ENCODE measurements at places on chromosomes 1 and 21.
A peak's percentile ranks its signal among the peaks of the same experiment; 100 is the strongest.

GRCh38 chr1:98991127-98992012, 13.3 kb downstream of the PLPPR5 start:
- DNase-seq: no peak

- no peak for DNase-seq
These were observed 38.6 kb downstream of the CLEC20A start for GRCh38 chr1:178458203-178458602.

DNA sequence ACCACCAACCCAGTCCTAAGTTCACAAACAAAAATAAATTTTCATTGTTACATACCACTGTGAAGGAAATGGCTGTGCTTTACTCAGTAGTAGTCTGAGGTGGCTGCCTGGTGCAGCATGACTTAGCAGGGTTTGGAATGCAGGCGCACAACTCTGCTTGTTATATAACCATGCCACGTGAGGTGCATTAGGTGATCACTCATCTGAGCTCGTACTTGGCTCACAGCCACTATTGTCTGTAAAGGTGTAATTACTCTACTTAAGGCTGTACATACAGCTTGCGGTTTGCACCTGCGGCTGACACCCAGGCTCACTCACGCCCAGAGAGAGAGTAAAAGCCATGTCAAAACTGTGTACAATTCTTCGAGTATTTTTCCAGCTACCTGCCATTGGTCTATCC, 599.4 kb downstream of the LTN1 start:
- no peak for DNase-seq

- DNase-seq: no peak
These were observed 205.4 kb downstream of the HLX start for GRCh38 chr1:221084681-221085080.

- DNase-seq: no peak
These were observed 55.3 kb upstream of the NBPF3 start for GRCh38 chr1:21384620-21385019.

- DNase-seq: peak; percentile 73
These were observed 1.2 kb downstream of the ANP32E start for GRCh38 chr1:150234566-150235293.

GRCh38 chr1:159554261-159554660, 18.5 kb upstream of the OR10J5 start:
- no peak for DNase-seq

DNA sequence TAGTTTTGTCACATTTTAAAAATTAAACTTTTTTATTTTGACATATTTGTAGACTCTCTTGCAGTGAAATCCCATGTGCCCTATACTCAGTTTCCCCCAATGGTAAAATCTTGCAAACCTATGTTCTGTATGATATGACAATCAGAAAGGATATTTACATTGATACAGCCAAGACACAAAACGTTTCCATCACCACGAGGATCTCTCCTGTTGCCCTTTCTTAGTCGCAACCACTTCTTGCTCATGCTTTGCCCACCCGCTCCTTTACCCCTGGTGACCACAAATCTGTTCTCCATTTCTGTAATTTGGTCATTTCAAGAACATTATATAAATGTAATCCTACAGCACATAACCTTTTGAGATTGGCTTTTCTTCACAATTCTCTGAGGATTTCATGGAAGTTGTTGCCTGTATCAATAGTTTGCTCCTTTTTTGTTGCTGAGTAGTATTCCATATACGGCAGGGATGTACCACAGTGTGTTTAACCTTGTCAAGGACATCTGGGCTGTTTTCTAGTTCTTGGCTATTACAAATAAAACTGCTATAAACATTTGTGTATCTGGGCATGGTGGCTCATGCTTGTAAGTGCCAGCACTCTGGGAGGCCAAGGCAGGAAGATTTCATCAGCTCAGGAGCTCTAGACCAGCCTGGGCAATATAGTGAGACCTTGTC, 14.0 kb upstream of the BATF3 start:
- DNase-seq: no peak

DNA sequence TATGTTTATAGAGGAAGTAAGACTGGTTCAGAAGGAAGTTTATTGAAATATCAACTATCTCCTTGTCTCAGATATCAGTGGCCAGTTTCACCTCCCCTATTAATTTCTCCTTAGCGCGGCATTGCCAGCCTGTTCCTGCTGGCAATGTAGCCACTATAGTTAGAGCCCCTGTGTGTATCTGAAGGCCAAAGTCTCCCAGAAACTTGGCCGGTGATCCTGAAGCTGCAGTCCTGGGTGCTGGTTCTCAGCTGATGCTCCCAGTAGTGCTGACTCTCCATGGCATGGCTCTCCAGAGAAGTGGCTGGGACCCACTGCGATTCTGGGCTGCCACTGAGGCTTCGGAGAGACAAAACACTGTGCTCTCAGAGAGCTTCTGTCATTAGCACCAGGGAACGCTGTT, 59.9 kb downstream of the TNN start:
- DNase-seq: no peak

DNA sequence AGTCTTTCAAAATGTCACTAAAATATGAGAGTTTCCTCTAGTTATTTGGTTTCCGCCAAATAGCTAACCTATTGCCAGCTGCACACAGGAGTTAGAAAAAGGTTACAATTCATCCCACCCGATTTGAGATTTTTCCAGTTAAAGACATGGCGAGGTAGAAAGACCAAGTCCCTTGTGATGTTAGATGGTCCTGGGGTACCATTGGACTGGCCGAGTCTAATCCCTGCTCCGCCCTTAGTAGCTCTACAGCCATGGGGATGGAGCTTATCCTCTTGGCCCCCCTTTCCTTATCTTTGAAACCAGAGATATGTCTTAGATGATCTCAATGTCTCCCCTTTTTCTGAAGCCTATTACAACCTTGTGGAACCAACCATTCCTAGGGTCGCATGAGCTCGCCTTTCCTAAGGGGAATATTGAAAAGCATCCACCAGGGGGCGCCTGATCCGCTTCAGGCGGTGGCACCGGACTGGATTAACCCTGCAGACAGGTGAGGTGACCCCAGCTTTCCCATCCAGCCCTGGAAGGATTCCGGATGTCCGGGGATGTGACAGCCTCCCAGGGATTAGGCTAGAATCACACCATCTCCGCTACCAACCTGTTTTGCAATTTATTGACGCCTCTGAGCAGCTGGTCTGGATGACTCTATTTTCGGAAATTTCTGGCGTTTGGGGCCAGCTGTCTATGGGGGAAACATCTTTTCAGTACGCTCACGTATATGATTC, 68.3 kb upstream of the SIM2 start:
- peak; percentile 60 for DNase-seq

- DNase-seq: no peak
These were observed 21.1 kb upstream of the VTCN1 start for GRCh38 chr1:117231748-117232373.

- DNase-seq: no peak
These were observed 29.0 kb downstream of the MDM4 start for GRCh38 chr1:204545202-204545601.

GRCh38 chr1:46003315-46003714, 129.1 kb downstream of the PIK3R3 start:
- no peak for DNase-seq

GRCh38 chr1:64223329-64224151, 20.1 kb downstream of the UBE2U start:
- DNase-seq: no peak

DNA sequence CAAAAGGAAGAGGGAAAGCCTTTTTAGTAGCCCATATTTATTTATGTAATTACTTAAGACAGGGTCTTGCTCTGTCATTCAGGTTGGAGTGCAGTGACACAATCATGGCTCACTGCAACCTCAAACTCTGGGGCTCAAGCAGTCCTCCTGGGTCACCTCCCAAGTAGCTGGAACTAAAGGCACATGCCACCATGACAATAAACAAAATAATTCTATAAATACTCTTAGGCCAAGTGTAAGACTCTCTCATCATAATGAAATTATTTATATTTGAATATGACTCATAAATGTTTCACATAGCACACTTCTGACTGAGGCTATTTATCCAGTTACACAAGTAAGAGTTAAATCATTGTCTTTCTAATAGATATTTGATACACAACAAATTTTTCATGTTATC, 314.7 kb downstream of the AMY1C start:
- no peak for DNase-seq

DNA sequence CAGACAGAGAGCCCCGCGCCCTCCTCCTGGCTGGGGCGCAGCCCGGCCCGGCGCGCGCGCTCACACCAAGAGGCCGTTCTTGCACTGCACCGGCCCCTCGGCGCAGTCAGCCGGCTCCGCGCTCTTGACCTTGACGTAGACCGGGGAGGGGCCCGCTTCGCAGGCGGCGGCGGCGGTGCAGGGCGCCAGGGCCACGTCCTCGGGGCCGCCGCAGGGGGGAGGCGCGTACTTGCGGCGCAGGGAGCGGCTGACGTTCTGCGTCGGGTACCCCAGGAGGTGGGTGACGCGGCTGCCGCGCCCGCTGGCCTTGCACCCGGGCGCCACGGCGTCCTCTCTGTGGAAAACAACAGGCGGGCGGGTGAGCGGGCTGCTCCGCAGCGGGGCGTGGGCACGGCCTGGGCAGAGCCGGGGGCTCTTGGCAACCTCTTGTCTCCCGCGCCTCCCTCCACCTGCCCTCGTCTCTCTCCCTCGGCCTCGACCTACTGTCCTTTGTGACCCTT, 7.7 kb downstream of the VSIG8 start:
- peak; percentile 55 for DNase-seq

DNA sequence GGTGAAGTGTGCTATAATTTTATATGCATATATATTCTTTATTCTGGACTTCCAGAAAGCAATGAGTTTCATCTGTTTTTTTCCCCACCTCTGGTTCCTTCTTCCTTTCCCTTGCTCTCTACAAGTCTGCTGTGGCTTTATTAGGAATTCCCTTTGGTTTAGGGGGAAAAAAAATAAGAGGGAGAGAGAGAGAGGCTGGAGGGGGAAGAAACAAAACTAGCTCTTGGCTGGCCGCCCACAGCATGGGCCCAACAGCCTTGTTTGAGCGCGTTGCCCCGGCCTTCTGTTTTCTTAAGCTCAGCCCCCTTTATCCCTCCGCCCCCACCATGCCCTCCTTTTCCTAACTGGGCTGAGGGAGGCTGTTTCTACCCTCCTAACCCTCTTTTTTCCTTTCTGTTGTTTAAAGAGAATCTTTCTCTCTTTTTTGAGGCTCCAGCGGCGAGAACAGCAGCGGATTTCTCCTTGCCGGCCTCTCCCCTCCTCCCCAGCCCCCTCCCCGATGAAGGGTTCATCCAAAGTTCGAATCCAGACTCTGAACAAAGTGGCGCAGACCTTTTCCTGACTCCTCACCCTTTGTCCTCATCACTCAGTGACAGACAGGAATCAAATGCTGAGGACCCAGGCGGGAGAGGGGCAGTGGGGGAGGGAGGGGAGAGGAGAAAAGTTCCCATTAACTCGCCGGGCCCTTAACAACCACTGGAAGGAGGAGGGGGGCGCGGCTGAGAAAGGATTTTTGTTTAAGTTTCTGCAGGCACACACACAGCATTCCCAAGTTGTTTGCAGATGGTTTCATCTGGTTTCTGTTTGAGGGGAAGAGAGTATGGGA, 29.7 kb downstream of the PBX1 start:
- DNase-seq: no peak

- no peak for DNase-seq
These were observed 29.1 kb downstream of the KNCN start for GRCh38 chr1:46522184-46522968.

DNA sequence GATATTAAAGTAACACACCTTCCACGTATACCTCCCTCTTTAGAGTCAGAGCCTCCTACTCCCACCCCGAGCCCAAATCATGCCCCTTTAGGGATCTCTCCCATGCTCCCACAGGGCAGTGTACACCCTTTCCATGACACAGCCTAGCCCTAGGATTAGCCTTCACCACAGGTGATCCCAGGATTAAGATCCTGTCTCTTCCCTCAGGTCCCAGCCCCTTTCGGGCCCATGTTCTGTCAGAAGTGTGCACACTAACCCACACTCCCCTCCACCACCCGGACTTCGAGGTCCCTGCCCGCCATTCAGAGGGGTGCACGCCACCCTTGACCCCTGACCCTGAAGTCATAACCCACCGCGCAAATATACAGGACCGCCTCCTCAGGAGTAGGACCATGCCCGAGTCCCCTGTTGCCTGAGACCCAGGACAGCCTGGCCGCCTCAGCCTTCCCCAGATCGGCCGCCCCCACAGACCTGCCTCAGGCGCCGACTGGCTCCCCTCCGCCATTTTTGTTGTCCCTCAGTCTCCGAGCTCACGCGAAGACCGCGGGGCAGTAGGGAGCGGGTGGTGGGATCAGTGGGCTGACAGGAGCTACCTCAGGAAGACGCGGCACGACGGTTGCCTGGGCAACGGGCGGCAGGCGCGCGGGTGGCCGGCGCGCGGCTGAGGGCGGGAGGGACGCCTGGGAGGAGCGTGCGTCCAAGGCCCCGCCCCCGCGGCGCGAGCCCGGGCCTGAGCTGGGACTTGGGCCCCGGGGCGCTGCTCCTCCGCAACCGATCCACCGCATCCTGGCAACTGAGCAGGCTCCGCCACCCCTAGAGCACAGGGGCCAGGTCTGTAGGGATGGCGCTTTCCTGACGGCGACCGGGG, at the start of gene AGBL4:
Gene AGBL4 (minus strand): TSS at position 663 of the 868 bp plus-strand sequence.
- DNase-seq: no peak

GRCh38 chr1:222454782-222455181, 93.1 kb downstream of the HHIPL2 start:
- no peak for DNase-seq

GRCh38 chr1:81618376-81618775, 182.4 kb upstream of the ADGRL2 start:
- DNase-seq: no peak

DNA sequence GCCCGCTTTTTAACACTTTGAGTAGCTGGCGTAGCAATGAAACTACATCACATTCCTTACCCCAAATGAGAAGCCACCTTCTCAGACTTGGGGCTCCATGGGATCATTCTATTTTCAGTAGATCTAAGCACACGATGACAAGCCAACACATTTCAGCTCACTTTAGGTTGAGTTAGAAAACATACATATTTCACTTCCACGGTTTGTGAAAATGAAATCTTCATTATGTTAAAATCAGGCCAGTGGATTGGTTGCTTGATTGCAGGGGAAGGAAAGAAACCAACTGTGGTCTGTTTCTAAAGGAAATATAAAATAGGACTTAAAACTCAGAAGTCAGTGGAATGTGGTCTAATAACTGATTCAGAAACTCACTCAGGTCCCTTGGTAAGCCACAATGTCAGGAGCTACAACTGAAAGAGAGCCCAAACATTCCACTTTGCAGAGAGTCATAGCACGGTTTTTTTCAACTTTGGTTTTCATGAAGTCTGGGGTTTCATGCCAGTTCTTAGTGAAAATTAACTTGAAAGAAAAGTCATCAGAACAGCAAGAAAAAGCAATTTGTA, 82.3 kb upstream of the TIAM1 start:
- peak; percentile 36 for DNase-seq

GRCh38 chr1:206600527-206600926, 11.7 kb downstream of the EIF2D start:
- no peak for DNase-seq

DNA sequence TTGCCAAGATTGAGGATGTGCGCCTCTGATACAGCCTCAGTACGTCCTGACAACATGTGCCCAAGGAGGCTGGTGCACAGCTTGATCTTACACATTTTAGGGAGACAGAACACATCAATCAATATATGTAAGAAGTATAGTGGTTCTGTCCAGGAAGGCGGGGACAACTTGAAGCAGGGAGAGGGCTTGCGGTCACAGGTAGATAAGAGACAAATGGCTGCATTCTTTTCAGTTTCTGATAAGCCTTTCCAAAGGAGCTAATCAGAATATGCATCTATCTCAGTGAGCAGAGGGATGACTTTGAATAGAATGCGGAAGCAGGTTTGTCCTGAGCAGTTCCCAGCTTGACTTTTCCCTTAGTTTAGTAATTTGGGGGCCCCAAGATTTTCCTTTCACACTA, 10.2 kb downstream of the DHCR24 start:
- DNase-seq: no peak
